ENCODE measurements at places on chromosomes 1 and 21. TPM values are rescaled to one million over a fixed set of nuclear protein-coding genes. Genes with fewer than 3 reads are reported as not detected.

- no peak for DNase-seq
Measured at GRCh38 chr1:176794897-176795508, 332.0 kb downstream of the PAPPA2 start.

DNA sequence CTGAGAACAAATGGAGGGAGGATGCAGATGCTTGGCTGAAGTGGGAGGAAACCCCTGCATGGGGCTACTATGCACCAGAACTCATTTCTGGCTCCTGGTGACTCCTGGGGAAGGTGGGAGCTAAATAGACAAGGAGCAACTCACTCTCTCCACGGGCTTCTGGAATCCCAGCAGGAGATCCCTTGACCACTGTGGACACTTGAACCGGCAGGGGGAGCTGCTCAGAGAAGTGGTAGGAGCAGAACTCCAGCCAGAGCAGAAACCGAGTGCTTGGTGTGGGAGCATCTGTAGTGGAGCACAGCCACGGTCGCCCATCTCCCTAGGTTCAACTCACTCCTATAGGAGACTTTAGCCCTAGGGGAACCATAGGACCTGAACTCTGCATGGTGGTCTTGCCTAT is 205.6 kb upstream of the GJB5 start:
- no peak for DNase-seq

DNA sequence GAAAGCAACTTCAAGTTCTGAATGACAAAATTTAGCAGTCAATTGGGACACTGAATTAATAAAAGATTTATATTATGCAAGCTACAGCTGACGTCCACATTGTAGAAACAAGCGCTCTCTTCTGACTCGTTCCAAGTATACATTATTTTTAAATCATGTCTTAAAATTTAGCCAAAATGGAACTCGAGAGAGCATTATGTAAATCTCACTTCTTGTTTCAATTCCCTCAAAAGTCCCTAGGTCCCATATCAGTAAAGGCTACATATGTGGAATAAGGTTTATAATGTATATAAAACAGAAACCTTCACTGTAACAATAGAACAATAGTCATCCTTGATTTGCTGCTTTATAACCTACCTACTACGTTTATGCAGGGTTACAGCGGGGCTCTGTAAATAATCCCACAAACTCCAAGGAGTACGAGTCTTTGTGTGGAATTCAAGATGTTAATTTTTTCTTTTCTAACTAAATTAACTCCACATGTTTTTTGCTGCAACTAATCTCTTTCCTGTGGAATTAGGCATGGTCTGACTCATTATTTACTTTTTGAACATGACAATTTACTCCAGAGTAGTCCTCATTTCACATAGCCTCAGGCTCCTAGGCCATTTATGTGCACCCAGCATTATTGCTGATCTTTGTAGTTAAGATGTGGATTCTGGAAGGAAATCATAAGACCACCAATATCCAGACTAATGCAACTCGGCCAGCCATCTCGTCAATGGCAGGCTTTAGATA is 785.1 kb downstream of the LTN1 start:
- no peak for DNase-seq

DNA sequence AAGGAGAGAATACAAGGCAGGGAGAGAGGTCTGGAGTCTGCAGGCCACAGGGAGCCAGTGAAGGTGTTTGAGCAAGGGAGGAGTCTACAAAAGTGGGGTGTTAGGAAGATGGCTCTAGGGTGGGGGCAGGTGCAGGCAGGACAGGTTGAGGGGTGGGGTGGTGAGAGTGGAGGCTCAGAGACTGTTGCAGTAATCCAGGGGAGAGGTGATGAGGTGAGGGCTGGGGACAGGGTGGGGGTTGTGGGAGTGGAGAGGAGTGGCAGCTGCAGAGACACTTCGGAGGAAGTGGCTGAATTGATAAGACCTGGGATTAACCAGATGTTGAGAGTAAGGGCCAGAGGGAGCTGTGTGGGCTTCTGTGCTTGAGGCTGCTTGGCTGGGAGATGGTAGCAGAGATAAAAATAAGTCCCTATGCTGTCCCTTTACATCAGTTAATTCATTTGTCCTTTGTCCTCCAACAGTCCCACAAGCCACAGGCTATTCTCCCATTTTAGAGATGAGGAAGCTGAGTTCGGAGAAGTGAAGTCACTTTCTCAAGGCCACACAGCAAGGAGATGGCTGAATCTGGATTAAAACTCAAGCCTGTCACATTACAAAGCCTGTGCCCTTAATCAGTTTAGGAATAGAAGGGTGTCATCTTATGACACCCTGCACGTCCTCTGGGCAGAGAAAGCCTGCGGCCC is 54.8 kb upstream of the SYNC start:
- no peak for DNase-seq

DNA sequence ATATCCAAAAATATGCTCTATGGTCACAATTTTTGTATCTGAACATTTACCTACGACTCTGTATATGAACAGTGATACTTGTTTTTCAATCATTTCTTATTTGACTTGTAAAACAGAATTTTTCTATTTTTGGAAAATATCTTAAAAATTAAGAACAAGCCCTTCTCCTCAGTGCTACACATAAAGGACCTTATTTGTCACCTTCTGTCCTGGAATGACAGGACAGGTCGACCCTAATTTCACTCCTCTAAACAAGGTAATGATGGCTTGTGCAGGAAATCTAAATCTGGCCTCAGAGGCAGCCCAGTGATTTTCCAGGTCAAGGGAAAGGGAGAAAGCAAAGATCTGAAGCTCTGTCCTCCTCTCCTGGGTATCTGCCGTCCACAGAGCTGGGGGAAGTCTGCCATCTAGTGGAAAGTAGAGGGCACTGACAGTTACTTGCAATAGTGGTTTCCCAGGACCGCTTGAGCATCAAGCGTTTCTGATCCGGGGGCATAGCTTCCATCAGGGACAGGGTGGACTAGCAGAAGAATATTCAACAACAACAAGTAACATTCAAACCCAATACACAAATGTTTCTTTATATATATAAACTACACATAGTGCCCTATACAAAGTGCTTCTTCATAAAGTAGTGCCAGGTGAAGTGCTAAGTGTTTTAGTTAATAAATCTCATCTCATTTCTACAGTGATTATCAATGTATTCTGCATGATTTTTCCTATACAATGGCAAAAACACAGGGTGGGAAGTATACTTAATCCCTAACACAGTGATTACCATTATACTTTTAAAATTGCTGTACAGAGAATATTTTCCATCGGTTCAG is 74.6 kb downstream of the SLC25A24 start:
- DNase-seq = peak; percentile 79

DNA sequence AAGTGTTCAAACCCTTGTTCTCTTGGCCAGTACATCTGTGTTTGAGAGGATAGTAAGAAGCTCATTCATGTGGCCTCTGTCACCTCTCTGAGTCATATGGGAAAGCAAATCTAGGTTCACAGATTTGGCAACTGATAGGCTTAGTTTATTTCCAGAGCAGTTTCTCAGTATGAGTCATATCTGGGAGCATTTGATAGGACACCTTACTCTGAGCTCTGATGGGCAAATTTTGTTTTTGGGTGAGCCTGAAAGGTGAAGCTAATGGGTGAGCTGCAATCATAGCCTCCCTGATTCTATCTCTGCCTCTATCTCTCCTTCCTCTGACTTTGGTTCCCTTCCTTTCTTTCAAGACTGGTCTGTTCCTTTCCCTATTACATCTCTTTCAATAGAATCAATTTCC is 134.4 kb downstream of the S1PR1 start:
- no peak for DNase-seq

DNA sequence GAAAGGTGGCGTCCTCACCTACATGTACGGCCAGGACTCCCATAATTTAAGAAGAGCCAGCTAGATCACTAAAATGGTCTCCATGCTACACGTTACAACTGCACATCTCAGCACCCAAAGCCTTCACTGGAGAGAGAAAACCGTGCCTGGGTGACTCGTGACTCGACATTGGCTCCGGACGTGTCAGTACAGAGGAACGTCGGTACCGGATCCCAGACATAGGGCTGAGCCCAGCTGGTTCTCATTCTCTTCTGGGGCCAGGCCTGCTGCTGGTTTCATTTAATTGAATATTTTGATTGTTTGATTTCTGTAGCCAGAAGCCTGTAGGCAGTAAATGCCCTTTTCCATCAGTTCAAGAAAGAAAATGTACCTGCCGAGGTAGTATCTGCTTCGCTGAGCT is 93.1 kb downstream of the HHIPL2 start:
- DNase-seq = no peak

DNA sequence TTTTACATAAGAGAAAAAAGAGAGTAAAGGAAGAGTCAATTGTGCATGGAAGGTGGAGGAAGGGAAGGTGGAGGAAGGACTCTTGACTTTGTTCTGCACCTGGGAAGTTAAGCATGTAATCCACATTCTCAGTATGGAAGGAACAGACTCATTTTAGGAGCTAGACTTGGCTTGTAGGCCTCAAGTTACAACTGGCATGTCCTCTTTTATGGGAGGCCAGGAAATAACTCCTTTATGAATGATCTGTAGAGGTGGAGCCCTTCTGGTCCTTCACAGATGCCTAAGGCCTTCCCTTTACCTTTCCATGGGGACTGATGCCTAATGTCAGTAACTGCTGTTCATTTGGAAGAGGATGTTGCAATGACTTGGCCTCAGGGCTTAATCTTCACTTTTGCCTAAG is 29.4 kb upstream of the CCSAP start:
- DNase-seq = no peak

DNA sequence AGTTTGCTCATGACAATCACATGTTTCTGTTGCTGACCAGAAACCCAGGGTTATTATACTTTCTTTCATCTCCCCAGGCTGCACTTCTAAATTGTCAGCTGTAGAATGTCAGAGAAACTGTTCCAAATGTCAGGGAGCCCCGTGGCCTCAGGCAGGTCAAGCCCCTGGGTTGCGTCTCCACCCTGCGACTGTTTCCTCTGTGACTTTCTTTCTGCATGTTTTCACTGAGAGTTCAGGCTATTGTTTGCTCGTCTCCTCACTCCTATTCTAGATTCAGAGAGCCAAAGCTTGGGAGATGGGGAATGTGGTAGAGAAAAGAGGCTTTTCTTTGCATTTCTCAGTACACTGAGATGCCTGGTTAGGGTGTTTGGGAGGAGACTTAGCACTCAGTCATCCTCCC is 97.4 kb downstream of the CENPF start:
- DNase-seq = no peak

GRCh38 chr1:151991663-151992302 is 1.9 kb downstream of the S100A10 start:
- DNase-seq = no peak

GRCh38 chr1:89710498-89711139 is 77.7 kb downstream of the LRRC8C start:
- no peak for DNase-seq

- no peak for DNase-seq
Measured at GRCh38 chr1:217896490-217896889, 265.3 kb downstream of the SPATA17 start.

DNA sequence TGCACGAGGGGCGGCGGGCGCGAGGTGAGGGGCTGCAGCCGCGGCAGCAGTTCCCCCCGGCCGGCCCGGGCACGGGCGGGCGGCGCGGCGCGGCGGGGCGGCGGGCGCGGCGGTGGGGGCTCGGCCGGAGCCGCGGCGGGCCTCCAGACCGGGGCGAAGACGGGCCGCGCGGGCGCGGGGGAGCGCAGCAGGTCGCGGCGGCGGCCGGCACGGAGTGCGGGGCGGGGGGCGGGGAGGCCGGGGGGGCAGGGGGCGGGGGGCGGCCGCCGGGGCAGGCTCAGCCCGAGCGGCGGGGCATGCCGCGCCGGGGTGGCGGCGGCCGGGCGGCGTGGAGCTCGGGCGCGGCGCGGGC is 311 bp downstream of the IRF2BP2 start:
- no peak for DNase-seq

- DNase-seq = no peak
Measured at GRCh38 chr1:167332503-167332902, 111.8 kb downstream of the POU2F1 start.

DNA sequence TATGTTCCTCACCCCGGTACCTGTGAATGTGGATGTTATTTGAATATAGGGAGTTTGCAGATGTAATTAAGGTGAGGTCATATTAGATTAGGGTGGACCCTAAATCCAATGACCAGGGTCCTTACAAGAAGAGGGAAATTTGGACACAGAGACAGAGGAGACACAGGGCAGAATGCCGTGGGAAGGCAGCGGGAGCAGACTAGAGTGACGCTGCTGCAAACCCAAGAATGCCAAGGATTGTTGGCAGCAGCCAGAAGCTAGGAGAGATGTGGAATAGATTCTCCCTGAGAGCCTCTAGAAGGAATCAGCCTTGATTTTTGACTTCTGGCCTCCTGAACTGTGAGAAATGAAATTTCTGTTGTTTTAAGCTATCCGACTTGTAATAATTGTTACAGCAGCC is 53.6 kb downstream of the SPATA46 start:
- no peak for DNase-seq

GRCh38 chr1:34427170-34427569 is 250.5 kb downstream of the C1orf94 start:
- no peak for DNase-seq

DNA sequence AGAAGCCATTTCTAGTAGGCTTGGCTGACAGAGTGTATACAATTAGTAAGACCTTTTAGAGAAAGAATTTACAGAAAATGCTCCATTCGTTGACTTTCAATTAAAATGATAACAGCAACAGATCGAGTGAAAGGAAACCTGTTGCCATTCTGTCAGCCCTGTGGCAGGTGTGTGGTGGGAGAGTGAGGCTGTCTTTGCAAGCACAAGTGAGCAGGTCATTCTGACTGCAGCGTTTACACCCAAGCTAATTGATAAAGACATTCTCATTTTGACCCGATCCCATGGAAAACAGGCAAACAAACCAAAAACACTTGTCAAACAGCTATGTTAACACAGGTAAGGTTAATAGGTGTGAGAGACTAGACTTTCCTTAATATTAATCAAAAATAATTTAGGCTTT is 257.3 kb downstream of the PTBP2 start:
- DNase-seq = no peak

GRCh38 chr1:245510144-245510543 is 355.4 kb downstream of the KIF26B start:
- DNase-seq = no peak

GRCh38 chr1:153495536-153495935 is 35.1 kb upstream of the S100A7 start:
- no peak for DNase-seq

- peak; percentile 81 for DNase-seq
Measured at GRCh38 chr21:45041351-45041805, 33.0 kb upstream of the ADARB1 start.

DNA sequence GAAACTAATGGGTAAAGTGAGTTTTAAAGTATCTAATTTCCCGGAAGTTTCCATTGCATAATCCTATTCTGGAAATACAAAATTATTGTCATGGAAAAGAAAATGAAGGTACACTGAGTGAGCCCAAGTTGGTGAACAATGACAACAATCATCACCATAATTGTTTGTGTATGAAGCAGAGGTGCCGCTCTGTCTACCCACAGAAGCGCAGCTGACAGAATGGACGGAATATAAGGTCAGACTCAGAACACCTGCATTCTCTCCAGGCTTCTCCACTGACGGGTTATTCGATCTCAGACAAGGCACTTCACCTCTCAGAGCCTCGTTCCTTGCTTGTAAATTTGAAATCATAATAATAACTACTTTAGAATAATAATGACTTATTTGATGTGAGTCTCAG is 99.1 kb upstream of the NGF start:
- no peak for DNase-seq

The HMCN1 gene
- 4.7 TPM for total RNA-seq

The BTF3L4 gene
- total RNA-seq = 61.5 TPM

The S100B gene
- 3.0 TPM for total RNA-seq

The ALPL gene
- 12.9 TPM for total RNA-seq

The TACSTD2 gene
- 549 TPM for total RNA-seq

The TMEM81 gene
- 1.5 TPM for total RNA-seq

The IL24 gene
- not detected for total RNA-seq
